Stimulated activated CD8-positive, alpha-beta memory T cell treated with anti-CD3 and anti-CD28 coated beads, Interleukin-15, amount 100 ng/mL, for 4 hours (primary cell): ENCODE measurements at places on chromosomes 5 and 9.
A peak's percentile ranks its signal among the peaks of the same experiment; 100 is the strongest.

DNA sequence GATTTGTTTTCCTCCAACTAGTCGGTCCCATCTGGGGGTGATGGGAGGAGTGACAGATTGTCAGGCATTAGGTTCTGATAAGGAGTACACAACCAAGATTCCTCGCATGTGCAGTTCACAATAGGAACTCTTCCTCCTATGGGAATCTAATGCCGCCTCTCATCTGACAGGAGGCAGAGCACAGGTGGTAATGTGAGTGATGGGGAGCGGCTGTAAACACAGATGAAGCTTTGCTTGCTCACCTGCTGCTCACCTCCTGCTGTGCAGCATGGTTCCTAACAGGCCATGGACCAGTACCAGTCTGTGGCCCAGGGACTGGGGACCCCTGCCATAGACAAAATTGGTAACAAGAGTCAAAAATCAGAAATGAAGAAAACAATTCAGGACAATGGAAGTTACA is 173.3 kb upstream of the HMHB1 start:
- no peak for DNase-seq

GRCh38 chr9:92332577-92333281 is 7.0 kb downstream of the CENPP start:
- DNase-seq, result no peak

DNA sequence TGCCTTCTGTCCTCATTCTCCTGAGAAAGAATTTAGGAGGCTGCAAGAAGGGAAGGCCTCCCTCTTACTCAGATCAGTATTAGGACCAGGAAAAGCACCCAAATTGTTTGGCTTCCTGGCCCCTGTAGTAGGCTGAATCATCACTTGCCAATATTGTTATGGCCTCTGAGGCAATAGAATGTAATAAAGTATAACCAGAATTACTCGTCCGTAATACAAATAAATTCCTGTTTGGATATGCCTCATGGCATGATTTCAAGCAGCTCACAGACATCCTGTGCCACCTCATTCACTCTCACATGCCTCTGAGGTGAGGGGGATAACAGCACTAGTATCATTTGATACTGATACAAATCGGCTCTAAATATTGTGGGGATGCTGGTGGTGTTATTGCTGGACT is 427.3 kb downstream of the ISL1 start:
- DNase-seq, result no peak

GRCh38 chr9:75998096-75998780 is 107.8 kb downstream of the PCSK5 start:
- DNase-seq, result no peak

GRCh38 chr5:17817990-17818389 is 183.7 kb downstream of the TAF11L14 start:
- no peak for DNase-seq

GRCh38 chr5:78492224-78492623 is 131.8 kb downstream of the SCAMP1 start:
- DNase-seq, result no peak

- no peak for DNase-seq
These were observed 16.6 kb upstream of the SHC3 start for GRCh38 chr9:89195131-89195797.

DNA sequence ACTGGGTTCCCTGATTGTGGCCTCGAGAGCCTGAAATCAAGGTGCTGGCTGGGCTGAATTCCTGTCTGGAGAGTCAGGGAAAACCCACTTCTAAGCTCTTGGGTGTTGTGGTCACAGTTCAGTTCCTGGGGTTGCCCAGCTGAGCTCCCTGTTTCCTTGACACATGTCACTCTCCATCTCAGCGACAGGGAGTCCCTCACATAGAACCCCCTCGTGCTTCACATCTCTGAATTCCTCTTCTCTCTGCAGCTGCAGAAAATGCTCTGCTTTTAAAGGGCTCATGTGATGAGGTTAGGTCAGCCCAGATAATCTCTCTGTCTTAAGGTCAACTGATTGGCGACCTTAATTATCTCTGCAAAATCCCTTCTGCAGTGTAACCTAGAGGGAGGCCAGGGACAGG is 53.5 kb upstream of the NFIL3 start:
- no peak for DNase-seq

GRCh38 chr9:68949271-68950000 is 64.5 kb downstream of the PRKACG start:
- DNase-seq, result no peak

- no peak for DNase-seq
These were observed 73.3 kb downstream of the DPYSL3 start for GRCh38 chr5:147436596-147436995.

DNA sequence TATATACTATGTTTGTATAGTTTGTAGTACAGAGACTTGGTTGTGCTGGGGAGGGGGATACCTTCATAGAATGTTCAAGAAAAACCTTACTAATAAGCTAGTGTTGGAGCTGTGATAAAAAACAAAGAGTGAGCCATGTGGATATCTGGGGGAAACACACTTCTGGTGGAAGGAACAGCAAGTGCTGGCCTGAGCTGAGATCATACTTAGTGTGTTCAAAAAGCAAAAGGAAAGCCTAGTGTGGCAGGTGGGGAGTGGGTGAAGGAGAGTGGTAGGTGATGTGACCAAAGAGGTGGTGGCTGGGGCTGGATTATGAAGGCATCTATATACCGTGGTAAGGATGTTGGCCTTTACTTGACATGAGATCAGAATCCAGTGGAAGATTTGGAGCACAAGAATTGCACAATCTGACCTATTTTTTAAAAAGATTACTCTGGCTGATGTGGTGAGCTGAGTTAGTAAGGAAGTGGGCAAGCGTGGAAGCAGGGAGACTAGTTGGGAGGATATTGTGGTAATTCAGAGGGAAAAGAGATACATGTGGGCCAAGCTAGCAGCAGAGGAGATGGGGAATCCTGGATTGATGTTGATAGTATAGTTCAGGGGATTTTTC is 26.6 kb downstream of the PALM2AKAP2 start:
- no peak for DNase-seq

- DNase-seq, result no peak
These were observed 2.1 kb upstream of the GLIS3 start for GRCh38 chr9:4301971-4302427.

DNA sequence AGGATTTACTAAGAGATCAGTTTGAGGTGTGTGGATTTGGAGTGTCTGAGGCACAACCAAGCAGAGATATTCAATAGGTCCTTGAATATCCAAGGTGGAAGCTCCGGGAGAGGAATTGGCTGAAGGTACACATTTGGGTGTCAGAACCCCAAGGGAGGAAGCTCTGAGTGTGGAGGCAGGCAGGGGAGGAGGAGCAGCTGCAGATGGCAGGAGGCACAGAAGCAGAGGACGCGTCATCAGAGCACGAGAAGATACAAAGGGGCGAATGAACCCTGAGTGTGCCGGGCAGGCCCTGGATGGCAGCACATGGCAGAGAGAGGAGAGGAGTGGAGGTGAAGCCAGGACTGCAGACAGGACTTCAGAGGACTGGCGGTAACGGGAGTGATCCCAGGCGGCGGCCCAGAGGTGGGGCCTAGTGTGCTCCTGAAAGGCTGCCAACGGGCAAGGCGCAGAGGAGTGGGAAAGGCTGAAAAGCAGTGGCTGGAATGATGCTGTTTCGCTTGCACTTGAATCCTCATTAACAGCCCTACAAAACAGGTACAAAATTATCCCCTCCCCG is 179.8 kb downstream of the FANCC start:
- DNase-seq, result no peak

GRCh38 chr5:94793816-94794198 is 175.3 kb downstream of the SLF1 start:
- DNase-seq, result no peak

- no peak for DNase-seq
These were observed 200.4 kb downstream of the LRRC70 start for GRCh38 chr5:62779010-62779422.

DNA sequence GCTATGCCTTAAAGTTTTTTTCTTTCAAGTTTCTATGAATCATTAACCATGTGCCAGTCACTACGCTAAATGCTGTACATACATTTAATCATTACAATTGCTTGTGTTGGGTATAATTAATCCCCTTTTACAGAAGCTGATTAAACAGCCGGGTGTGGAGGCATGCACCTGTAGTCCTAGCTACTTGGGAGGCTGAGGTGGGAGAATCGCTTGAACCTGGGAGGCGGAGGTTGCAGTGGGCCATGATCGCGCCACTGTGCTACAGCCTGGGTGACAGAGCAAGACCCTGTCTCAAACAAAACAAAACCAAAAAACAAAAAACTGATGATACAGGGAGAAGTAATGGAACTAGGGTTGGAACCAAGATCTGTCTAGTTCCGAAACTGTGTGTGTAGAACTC is 1.2 kb upstream of the UBE2R2 start:
- DNase-seq, result no peak

GRCh38 chr9:112097712-112098688 is 77.1 kb downstream of the SUSD1 start:
- peak; percentile 7 for DNase-seq

DNA sequence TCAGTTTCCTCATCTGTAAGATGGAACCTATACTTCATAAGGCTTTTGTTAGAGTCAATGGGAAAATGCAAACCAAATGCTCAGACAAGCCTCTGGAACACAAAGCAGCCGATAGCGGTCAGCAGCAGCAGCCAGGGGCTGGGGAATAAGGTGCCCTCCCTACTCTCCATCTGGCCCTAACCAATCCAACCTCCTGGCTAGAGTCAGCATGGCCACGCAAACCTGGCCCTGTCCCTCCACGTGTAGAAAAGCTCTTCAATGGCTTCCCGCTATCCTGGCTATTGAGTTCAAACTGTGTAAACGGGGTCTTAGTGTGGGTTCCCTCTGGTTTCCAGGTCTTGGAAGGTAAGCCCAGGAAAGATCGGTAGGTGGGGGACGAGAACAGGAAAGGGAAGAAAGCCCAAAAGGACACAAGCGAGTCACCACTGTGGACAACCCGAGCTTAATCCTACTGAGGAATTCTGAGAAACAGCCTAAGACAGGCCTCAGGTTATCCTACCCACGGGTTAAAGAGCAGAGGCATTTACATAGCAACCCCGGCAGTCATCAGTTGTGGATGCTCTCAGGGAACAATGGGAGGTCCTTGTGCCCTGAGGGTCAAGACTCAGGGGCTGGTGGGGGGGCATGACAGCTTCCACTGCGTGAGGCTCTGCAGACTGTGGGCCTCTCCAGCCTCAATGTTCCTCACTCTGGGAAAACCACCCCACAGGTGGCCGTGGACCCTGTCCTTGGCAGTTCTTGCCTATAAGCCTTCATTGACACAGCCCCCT is 30.9 kb downstream of the FABP6 start:
- DNase-seq, result no peak

DNA sequence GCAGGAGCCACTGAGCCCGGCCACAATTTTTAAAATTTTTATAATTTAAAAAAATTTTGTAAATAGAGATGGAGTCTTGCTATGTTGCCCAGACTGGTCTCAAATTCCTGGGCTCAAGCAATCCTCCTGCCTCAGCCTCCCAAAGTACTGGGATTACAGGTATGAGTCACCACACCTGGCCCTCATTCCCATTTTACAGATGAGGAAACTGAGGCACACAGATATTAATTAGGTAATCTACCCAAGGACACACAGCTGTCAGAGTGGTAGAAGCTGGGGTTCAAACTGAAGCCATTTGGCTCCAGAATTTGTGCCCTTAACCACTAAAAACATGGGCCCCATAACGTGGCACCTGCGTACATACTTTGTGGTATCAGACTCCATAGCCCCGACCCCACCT is 7.5 kb downstream of the TRUB2 start:
- no peak for DNase-seq

- DNase-seq, result no peak
These were observed 243.1 kb downstream of the AUH start for GRCh38 chr9:91118704-91119025.

- DNase-seq, result no peak
These were observed 2.9 kb downstream of the EDIL3 start for GRCh38 chr5:84381502-84382362.

DNA sequence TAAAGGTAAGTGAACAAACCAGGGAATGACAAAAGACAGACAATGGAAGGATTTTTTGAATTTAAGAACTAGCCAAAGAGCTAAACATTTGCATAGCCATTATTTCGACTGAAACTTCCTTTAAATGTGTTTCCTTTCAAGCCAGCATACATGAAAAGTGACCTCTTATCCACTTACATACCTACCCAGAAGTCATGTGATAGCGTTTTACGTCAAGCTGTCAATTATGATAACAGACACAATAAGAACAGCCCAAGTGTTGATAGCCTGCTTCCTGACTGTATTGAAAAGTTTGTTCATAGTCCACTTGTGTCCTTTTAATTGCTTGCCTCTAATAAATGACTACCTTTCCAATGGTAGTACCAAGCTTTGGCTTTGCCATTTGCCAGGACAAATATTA is 206.0 kb downstream of the NFIB start:
- DNase-seq, result no peak

- no peak for DNase-seq
These were observed 735 bp downstream of the PTGR1 start for GRCh38 chr9:111598733-111599091.

DNA sequence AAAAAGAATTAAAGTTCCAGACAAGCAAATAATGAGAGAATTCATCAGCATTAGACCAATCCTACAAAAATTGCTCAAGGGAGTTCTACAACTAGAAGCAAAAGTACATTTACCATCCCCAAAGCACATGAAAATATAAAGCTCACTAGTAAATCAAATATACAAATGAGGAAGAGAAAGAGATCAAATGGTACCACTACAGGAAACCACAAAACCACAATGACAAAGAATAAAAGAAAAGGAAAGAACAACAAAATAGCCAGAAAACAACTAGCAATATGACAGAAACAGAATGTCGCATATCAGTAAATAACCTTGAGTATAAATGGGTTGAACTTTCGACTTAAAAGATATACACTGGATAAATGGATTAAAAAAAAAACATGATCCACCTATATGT is 739.0 kb downstream of the DTWD2 start:
- no peak for DNase-seq

GRCh38 chr5:79974886-79975285 is 16.2 kb downstream of the MTX3 start:
- no peak for DNase-seq

DNA sequence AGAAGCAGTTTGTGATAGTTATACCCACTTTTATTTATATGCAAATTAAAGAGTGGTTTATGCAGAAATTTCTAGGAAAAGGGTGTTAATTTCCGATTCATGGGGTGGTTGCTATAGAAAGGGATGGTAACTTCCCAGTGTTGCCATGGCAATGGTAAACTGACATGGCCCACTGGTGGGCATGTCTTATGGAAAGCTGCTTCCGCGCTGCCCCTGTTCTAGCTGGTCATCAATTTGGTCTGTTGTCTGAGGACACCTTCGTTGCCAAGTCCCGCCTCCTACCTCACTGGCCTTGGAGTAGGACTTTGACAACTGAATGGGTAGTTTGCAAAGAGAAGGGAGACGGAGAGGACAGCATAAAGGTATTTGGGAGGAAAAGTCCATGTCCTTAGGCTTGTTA is 74.0 kb upstream of the SMIM23 start:
- no peak for DNase-seq

DNA sequence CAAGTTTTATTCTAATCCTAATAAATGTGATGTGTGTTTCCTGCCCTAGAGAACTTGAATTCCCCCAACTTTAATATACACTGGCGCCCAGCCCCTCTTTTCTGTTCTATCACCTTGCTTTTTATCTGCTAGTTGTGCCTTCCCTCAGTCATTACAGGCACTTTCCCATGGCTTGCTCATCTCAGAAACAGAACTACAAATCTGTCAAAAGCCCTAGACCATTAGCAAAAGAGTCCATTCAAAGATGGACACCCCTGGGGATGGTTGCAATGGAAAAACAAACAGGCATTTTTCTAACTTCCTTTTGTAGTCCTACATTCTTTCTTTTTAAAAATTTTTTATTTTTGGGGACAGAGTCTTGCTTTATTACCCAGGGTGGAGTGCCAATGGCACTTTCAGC is 48.2 kb downstream of the FRMD3 start:
- DNase-seq, result no peak

GRCh38 chr9:26216702-26217101 is 538.5 kb upstream of the TUSC1 start:
- DNase-seq, result no peak
